ENCODE measurements at places on chromosomes 1 and 21.

DNA sequence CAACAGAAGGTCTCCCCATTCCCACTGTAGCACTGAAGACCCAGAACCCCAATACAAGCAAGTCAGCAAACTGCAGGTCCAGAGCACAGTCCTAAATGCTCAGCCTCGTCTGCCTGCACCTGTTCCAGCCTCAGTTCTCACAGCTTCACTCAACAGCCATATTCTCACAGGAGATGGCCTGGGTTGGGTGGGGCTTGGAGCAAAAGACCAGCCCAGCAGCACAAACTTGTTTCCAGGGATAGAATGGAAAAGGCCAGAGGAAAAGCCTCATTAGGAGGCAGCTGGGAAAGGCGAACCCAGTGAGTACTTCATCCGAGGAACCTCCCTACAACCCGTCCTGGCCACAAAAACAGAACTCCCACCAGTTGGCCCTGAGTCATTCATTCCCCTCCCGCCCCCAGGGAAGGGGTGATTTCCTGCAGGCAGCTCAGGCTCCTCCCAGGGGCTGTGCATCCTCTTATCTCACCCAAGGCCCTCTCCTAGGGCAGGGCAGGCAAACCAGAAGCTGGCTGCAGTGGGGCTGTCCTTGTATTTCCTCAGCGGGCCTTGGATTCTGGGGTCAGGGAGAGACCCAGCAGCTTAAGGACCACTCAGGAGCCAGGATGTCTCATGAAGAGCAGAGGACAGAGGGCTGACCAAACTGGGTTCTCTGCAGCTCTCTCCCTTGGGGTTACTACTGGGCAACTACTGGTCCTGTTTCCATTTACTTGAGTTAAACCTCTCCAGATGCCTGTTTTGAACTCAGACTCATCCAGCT is 7.4 kb upstream of the MPL start:
- DNase-seq, result peak; percentile 9

GRCh38 chr1:192011525-192011924 is 146.7 kb upstream of the RGS18 start:
- no peak for DNase-seq

DNA sequence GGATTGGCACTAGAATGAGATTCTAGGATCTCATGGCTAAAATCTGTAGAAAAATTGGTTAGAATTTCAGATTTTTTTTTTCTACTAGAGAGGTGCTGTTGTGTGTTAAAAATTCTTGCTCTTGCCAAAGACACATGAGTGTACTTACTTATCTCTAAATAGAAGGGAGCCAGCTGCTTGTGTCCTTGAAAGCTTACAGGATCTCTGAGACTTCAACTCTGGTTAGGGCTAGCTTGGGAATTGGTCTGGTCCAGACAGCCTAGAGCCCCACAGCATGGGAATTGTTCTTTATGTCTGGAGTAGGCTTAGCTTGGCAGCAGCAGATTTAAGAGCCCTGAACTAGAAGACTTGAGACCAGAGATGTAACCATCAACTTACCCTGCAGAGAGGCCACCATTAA is 37.3 kb downstream of the MACO1 start:
- no peak for DNase-seq

GRCh38 chr1:185144233-185144632 is 12.5 kb downstream of the TRMT1L start:
- DNase-seq, result peak; percentile 14

- peak; percentile 97 for DNase-seq
These were observed 44.4 kb downstream of the NENF start for GRCh38 chr1:212477014-212477679.

GRCh38 chr1:150021191-150021694 is 10.7 kb upstream of the OTUD7B start:
- DNase-seq, result no peak

- DNase-seq, result no peak
These were observed 113.8 kb downstream of the EPHB2 start for GRCh38 chr1:22824466-22824865.

GRCh38 chr1:76266762-76267161 is 192.2 kb downstream of the ST6GALNAC3 start:
- no peak for DNase-seq

DNA sequence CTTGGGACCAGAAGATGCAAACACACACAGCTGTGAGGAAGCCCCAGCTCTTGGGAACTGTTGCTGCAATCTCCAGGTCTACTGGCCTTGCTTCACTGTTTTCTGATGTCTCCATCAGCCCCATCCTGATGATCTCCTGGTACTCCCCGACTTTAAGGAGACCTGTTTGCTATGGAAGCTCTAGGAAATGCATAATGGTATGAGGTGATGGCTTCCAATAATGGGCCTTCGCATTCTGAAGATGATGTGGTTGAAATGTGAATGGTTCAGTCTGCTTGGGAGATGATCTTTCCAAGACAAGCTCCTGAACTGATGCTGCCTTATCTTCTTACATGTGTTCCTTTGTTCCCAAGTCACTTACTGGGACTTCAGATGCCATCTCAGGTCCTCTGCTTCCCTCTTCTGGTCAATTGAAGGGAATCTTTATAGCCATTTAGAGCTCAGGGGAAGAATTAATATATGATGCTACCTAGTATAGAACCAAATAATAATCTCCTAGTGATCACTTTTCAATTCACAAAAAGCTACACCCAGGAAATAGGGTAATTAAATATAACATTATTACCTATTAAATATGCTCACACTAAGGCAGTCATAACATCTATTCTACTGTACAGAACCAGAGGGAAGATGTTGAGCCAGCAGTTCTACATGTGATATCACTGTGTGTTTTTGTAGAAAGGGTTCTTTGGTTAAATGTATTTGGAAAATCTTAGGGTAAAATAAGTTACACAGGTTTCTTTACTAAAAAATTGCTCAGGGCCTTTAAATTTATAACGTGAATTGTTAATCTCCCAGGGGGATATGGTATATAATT is 73.9 kb upstream of the VTCN1 start:
- DNase-seq, result peak; percentile 85

- DNase-seq, result peak; percentile 61
These were observed 110.4 kb downstream of the SYT2 start for GRCh38 chr1:202599669-202600431.

GRCh38 chr1:77796695-77797405 is 17.4 kb downstream of the MIGA1 start:
- peak; percentile 34 for DNase-seq

DNA sequence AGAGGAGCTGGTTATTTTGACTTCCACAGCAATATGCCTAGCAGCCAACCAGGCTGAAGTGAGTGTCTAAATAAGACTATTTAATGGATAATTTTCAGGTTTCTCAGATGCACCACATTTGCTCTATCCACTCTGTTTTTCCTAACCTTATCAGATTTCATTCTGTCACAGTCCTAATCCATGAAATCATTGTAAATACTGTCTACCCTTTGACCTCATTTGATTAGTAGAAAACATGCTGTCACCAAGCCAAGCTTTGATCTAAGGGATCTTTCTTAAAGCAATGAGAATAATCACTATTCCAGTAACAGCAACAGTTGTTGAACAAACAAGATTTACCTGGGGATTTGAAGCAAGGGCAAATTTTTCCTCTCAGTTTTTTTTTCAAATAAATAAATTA is 595.6 kb downstream of the LTN1 start:
- DNase-seq, result no peak

DNA sequence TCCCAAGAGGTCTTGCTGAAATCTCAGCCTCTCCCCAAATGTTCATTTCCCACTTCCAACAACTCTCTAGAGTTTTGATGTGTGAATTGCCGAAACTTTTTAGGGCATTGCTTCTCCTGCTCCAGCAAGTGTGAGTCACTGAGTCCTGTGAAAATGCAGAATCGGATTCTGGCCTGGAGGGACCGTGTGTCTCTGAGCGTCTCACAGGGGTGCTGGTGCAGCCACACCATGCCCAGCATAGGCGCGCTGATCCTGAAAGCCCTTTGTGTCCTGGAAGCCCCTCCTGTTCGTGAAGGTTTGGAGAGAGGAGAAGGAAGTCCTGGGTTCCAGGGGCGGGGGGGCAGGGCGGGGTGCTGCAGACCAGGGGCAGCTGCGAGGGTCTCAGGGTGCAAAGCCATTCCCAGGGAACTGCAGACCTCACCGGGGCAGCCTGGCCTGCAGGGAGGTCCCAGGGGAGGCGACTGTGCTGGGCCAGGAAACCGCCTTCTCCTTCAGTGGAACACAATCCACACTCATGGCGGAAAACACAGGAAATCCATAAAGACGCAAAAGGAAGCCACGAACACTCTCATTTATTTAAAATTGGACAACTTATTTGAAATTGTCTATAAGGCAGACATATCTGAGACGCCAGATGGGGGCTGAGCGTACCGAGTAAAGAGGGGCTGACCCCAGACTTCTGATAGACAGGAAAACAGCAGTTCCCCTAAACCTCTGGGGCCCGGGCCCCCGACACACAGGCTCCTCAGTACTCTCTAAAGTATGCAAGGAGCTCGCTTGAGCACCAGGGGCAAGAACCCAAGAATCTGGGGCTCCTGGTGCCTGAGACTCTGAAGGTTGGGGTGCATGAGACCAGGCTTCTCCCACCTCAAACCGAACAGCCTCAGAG is 43.5 kb upstream of the ADARB1 start:
- no peak for DNase-seq

DNA sequence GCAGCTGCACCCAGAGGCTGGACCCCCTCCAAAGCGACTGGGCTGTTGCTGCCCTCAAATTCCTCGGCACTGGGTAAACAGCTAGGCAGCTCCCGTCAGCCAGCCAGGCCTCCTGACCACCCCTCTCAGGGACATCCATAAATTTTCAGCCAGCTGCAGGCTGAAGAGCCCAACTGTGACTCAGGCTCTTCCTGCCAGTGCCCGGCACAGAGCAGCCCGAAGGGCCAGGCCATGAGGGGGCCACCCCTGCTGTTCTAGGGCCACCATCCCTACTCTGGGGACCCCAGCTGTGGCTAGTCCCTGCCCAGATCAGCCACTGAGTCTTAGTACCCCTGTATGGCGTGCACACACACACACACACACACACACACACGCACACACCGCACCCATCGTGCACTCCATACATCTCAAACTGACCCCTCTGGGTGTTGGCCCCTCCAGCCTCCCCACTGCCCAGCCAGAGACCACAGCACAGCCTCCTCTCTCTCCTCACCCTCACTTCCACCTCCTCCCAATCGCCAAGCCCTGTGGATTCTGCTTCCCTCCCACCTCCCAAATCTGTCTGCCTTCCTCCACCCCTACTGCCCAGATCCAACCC is 6.2 kb upstream of the LAPTM5 start:
- no peak for DNase-seq

GRCh38 chr21:33578959-33579542 is 9.4 kb downstream of the DONSON start:
- no peak for DNase-seq

DNA sequence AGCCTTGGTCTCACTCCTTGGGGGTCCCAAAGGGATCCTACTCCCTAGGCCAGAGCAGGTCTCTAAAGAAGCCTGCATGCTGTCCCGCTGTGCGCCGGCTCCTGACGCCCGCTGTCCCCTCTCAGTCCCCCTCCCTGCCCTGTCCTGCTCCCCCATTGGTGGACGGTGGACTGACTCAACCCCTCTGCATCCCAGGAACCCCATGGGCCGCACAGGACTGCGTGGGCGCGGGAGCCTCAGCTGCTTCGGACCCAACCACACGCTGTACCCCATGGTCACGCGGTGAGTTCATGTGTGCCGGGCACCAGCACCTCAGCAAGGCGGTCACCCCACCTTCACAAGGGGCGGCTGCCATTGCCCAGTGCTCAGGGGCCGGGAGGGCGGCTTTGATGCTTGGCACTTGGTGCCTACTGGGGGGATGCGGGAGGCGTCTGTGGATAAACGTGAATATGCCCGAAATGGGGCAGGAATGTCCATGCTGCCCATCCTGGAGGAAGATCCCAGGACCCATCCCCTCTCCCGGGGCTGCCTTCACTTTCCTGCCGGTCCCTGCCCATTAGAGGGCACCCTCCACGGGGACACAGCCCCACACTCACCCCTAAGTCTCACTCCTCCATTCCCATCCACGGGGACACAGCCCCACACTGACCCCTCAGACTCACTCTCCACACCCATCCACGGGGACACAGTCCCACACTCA is 20.2 kb upstream of the LRRC3 start:
- no peak for DNase-seq

GRCh38 chr1:58720680-58721079 is 20.8 kb upstream of the MYSM1 start:
- no peak for DNase-seq

DNA sequence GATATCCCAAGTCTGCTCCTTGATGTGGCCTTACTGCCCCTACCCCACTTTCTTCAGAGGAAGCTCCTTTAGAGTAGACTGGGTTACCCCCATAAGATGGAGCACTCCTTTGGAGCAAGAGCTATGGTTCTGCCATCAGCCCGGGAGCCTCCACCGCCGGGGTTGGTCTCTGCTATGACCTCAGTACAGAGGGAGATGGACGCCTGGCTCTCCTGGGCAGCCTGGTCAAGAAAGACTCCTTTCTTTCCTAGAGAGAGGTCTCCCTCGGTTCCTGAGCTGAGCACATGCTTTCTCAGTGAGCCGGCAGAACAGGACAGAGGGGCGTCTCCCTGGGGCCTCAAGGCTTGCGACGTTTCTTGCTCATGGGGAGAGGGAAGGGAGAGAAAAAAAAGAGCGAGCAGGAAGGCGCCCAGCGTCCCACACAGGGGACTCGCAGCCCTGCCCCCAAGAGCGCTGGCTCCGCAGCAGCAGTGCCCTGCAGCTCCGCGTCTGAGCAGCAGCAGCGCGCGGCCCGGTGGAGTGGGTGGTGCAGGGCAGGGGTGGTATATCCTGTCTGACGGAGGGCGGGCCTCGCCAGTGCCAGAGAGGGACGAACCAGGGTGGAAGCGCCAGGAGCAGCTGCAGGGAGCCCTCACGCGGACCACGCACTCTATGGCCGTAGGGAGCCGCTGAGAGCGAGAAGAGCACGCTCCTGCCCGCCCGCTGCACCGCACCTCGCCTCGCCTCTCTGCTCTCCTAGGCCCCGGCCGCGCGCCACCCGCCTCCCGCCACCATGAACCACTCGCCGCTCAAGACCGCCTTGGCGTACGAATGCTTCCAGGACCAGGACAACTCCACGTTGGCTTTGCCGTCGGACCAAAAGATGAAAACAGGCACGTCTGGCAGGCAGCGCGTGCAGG is at the start of gene PKP1:
TSS of gene PKP1 (plus strand) at position 576 of the 899 bp plus-strand sequence. CDS start at position 773, 197 bp downstream.
- DNase-seq, result no peak

- no peak for DNase-seq
These were observed 69.5 kb downstream of the WDR4 start for GRCh38 chr21:42809577-42810475.

GRCh38 chr1:9260059-9260766 is 25.6 kb downstream of the H6PD start:
- DNase-seq, result peak; percentile 61

DNA sequence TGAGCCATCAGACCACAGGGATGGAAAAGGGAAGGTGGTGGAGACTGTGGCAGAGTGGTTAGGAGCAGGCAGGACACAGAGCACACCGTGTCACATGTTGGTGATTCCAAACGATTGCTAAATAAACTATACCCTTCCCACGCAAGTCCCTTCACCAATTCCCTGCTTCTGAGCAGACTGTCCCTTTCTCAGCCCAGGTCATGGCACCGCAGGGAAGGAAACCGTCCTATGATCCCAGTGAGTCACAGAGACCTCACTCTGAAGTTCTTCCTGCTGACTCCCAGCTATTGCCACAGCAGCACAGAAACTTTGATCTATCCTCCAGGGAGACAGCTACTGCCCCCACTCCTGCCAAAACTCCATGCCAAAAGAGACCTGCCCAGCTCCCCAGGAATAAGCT is 19.2 kb downstream of the RIMS3 start:
- DNase-seq, result no peak

Measured in trophoblast cell (in vitro differentiated cells and primary cell).